ENCODE measurements at places on chromosomes 12 and 14. TPM values are rescaled to one million over a fixed set of nuclear protein-coding genes. Genes with fewer than 3 reads are reported as not detected.

- ATAC-seq: peak; percentile 60
Observed at GRCh38 chr12:50041062-50041860, 16.0 kb upstream of the RACGAP1 start.

DNA sequence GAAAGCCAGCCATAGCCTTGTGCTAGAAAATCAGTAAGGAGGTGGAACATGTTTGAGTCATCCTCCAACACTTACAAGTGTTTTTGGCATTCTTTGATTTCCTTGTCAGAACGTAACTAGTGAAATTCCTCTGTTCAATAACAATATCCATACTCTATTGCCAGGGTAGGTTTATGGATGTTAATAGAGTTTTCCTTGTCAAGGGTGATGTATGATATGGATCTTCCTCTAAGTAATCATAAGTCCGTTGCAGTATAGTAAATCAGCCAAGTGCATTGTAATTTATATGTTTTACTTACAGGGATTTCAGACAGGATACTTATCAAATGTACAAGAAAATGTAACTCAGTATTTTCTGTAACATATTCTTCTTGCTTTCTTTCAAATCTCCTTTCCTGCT, 19.4 kb downstream of the NAV3 start:
- peak; percentile 15 for ATAC-seq

DNA sequence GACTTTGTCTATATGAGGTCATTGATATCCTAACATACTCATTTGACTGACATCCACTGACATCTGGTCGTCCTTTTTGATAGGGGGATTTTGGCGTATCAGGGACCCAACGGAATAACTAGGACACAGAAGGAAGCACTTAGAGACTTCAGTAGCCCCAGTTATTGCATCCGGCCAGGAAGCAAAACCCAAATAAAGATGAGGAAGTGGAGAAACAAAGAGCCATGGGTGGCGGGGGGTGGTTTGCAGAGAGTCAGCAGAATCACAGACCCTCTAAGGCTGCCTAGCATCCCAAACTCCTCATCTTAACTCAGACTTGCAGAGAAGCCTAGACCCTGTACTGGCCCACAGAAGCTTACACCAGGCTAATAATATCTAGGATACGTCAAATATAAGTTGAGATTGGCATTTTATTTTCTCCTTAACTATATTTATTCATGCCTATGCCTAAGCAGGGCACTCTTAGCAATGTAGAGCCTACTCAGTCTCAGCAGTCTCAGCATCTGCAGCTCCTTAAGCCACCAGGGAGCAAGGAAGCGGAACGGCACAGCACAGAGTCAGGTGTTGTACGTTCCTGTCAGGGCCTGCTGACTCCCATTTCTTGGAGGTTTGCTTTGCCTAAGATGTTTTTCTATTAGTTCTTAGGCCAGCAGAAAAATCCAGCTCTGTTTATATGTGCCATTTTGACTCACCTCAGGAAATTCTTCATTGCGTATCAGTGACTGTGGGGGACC, 45.1 kb downstream of the KCNA1 start:
- ATAC-seq: no peak

GRCh38 chr14:93949511-93950075, 22.4 kb downstream of the FAM181A start:
- ATAC-seq: no peak

DNA sequence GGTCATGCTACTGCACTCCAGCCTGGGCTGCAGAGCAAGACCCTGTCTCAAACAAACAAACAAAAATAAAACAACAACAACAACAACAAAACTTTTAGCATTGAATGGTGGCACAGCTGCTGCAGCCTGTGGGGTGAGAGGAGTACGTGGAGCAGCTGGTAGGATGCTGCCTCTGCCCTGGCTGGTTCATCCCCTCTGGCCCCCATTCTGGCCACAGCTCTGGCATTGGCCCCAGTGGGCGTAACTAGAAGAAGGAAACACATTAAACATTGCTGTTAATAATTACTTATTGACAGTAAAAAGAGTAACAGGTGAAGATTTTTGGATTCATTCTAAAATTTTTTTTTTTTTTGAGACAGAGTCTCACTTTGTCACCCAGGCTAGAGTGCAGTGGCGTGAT, 28.8 kb upstream of the C2CD5 start:
- no peak for ATAC-seq

DNA sequence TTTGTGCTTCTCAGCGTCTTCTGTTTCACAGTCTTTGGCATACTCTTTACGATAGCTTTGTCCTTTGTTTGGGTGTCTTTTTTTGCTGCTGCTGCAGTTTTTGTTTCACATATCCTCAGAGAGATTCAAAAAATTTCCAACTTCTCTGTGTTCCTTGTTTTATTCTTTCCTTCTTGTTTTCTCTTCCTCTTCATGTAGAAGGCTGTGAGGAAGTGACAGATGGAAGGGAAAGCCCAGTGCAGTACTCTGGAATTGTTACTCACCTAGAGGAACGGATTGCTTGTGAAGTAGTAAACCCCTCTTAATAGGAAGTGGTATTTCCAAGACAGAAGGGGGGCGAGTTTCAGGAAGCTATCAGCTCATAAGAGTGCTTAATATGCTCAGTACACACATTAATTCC, 1.7 kb downstream of the CREBL2 start:
- ATAC-seq: no peak

- ATAC-seq: no peak
Observed at GRCh38 chr14:52473557-52473956, 78.7 kb downstream of the TXNDC16 start.

DNA sequence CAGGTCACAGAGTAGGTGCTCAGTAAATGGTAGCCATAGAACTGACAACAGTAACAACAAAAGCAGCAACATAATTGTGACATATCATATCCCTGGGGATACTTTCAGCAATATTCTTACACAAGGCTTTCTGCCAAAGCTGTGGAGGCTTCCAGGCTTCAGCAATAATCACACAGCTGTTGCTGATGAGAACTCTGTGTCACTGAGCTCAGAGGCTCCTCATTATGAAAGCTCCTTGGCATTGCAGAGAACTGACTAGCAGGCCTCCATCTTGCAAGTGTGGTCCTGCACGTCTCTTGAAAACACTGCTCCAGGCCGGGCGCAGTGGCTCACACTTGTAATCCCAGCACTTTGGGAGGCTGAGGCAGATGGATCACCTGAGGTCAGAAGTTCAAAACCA, 97.3 kb upstream of the BTG1 start:
- no peak for ATAC-seq

The SUOX gene
- total RNA-seq: 17.4 TPM

The AJUBA gene
- total RNA-seq: 13.4 TPM

The PIK3C2G gene
- total RNA-seq: 0.19 TPM

The PRB2 gene
- total RNA-seq: 11.9 TPM

The MYH6 gene
- 0.50 TPM for total RNA-seq

Data from motor neuron (in vitro differentiated cells).